Uterus (tissue), 4 donors: ENCODE measurements at places on chromosomes 2 and 18.

- H3K4me1 ChIP-seq, result no peaks in the 10 kb centered on the region
- no peak overlapping the region for H3K4me3 ChIP-seq
- H3K36me3 ChIP-seq, result no peaks in the 10 kb centered on the region
- no peak for DNase-seq
Observed at GRCh38 chr18:65235966-65236624, 514.7 kb upstream of the CDH7 start.

DNA sequence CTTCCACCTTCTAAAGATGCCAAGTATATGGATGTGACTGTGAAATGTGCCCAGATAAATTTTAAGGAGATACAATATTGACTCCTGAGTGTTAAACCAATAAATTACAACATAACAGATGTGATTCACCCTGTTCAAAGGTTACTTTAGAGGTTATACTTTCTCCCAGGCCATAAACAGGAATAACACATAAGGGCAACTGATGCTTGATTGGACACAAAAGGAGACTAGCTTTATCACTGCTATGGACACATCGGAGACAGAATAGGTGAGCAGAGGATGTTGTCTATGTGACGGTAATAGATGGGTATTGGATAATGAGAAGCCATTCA, 31.9 kb upstream of the SLC25A52 start:
- no peak for DNase-seq
- no peaks in the 10 kb centered on the region for H3K4me1 ChIP-seq
- H3K4me3 ChIP-seq, result no peak overlapping the region
- no peak overlapping the region for H3K27ac ChIP-seq

DNA sequence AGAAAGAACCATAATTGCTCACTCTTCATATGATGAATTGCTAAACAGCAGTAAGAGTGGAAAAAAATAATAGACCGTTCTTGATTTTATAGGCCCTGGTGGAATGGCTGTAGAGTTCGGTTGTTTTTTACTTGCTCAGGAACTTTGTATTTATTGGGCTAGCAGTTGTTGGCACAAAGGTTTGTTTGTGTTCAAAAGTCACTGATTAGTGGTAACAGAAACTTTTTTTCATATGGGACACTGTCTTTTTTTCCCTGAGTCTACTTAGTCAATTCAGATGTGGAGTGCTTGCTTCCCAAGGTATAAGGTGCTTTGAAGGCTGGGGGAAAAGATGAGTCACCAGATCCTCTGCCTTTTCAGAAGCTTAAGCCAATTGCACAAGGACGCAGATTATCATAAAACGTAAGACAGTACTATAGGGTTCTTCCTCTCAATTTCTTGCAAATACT, 25.8 kb downstream of the PHLPP1 start:
- DNase-seq, result no peak
- no peak overlapping the region for H3K4me3 ChIP-seq
- peaks cover 6% of the 10 kb centered on the region for H3K4me1 ChIP-seq
- H3K36me3 ChIP-seq, result no peaks in the 10 kb centered on the region

DNA sequence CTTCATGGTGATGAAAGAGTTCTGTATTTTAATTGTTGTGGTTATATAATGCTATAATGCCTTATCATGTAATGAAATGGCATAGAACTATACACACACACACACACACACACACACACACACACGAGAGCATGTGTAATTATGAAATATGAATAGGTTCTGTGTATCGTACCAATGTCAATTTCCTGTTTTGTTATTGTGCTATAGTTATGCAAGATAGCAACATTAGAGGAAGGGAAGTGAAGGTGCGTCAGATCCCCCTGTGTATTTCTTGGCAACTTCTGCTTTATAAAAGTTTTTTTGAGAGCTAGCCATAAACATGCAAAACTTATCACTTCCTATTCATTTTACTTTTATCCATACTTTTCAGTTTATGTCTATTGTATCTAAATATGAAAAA, 60.7 kb upstream of the ARHGAP15 start:
- DNase-seq, result no peak
- H3K27me3 ChIP-seq, result no peaks in the 10 kb centered on the region
- no peaks in the 10 kb centered on the region for H3K4me1 ChIP-seq
- no peaks in the 10 kb centered on the region for H3K36me3 ChIP-seq
- H3K4me3 ChIP-seq, result no peak overlapping the region
- no peak overlapping the region for H3K27ac ChIP-seq

- H3K4me1 ChIP-seq, result no peaks in the 10 kb centered on the region
- no peak overlapping the region for H3K4me3 ChIP-seq
- no peak overlapping the region for H3K27ac ChIP-seq
- no peaks in the 10 kb centered on the region for H3K36me3 ChIP-seq
- no peak for DNase-seq
- H3K27me3 ChIP-seq, result no peaks in the 10 kb centered on the region
Observed at GRCh38 chr2:46504685-46505471, 25.5 kb downstream of the TMEM247 start.
